Activated T-helper 1 cell treated with anti-CD3 and anti-CD28 coated beads, Interleukin-12 subunit alpha, Interleukin-12 subunit beta, Interleukin-2, Interleukin-4 antibody, amounts not matched to agents 30 ng/mL and 10 ng/mL and 1 ng/mL, durations not matched to agents 14 hours and 24 hours and 36 hours (primary cell): ENCODE measurements at places on chromosomes 4 and X. TPM values are rescaled to one million over a fixed set of nuclear protein-coding genes. Genes with fewer than 3 reads are reported as not detected.

XAGE1A gene
- not detected in 2 replicates for total RNA-seq

- no peaks in the 10 kb centered on the region for H3K36me3 ChIP-seq
- DNase-seq: no peak
- H3K27ac ChIP-seq: no peak overlapping the region
- H3K4me1 ChIP-seq: no peaks in the 10 kb centered on the region
Measured at GRCh38 chr4:138561906-138562305, 319.8 kb upstream of the SLC7A11 start.

DNA sequence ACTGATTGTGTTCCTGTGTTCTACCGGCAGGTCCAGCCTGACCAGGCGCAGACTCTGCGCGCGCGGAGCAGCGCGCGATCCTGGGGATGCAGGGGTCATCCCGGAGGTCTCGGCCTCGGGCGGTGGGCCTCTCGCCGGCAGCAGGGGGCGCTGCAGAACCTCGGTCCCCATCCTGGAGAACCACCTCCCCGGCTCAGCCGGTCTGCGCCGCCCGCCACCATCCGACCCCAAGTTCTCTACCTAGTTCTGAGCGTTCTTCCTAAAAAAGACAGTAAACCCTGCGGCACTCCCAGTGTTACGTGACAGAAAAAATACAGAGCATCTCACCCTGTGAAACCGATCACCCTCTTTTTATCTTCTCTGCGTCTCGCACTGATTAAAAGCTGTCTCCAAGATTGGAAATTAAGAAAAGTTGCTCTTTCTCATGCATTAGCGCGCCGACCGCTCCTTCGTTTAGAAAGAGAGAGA is 1.6 kb downstream of the TRPC3 start:
- no peaks in the 10 kb centered on the region for H3K36me3 ChIP-seq
- peak overlapping the region; percentile 46 for H3K27ac ChIP-seq
- H3K27me3 ChIP-seq: peaks cover 50% of the 10 kb centered on the region
- DNase-seq: peak; percentile 74
- H3K4me3 ChIP-seq: peak overlapping the region; percentile 89

DNA sequence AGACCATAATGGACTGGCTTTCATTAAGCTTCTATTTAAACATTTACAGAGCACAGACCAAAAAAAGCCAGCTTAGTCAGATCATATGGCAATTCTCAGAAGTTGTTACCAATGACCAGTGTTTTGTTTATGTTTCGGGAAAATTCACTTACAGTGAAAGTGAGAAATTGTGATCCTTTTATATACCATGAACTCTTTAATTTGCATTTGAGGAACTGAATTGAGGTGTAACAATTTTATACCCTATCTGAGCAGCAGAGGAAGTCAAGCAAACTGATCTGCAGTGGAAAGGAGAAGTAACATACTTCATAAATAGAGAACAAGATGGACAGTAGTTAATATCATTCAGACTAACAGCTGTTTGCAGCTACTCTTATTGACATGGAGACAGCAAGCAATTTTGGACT is 97.1 kb downstream of the TMA16 start:
- H3K27ac ChIP-seq: no peak overlapping the region
- H3K36me3 ChIP-seq: no peaks in the 10 kb centered on the region
- H3K27me3 ChIP-seq: no peaks in the 10 kb centered on the region
- H3K4me1 ChIP-seq: no peaks in the 10 kb centered on the region
- no peak overlapping the region for H3K4me3 ChIP-seq

- no peak overlapping the region for H3K4me3 ChIP-seq
- peak overlapping the region; percentile 28 for H3K27ac ChIP-seq
- DNase-seq: peak; percentile 15
- peaks cover 46% of the 10 kb centered on the region for H3K4me1 ChIP-seq
- H3K36me3 ChIP-seq: peaks cover 7% of the 10 kb centered on the region
Measured at GRCh38 chr4:17335371-17335770, 176.5 kb downstream of the QDPR start.

DNA sequence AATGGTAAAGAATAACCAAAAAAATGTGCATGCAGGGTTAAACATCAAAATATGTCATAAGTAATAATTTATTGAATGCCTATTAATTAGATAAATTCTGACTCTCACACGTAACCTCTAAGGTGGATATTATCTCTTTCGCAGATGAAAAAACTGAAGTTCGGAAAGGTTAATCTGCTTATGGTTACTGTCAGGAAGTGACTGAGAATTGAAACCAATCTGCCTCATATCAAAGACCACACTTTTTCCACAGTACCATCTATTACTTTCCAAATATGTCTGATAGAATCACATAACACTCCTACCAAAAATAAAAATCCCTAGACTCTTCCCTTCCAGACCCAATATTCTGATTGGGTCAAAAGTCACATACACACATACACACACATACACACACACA is 6.2 kb downstream of the CHIC2 start:
- H3K36me3 ChIP-seq: peaks cover 29% of the 10 kb centered on the region
- peak overlapping the region; percentile 49 for H3K4me3 ChIP-seq
- no peak for DNase-seq
- no peaks in the 10 kb centered on the region for H3K27me3 ChIP-seq

NCAPG gene
- total RNA-seq: 43.7 and 46.3 TPM in 2 replicates

DNA sequence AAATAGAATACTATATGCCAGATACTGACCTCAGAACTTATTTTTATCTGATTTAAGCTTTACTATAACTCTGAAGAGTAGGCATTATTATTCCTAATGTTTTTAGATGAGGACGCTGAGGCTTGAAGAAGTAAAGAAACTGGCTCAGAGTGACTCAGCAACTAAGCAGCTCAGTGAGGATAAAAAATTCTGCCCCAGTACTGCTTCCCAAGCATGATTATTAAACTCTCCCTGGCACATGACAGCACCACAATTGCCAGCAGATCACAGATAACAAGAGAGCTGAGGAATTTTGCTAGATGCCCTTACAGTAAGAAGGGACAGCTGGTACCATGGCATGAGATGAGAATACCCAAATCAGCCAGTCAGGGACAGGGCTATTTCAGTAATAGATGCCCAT is 219.4 kb downstream of the NKX6-1 start:
- no peak overlapping the region for H3K4me3 ChIP-seq
- no peak overlapping the region for H3K27ac ChIP-seq
- H3K27me3 ChIP-seq: no peaks in the 10 kb centered on the region
- H3K4me1 ChIP-seq: no peaks in the 10 kb centered on the region
- no peaks in the 10 kb centered on the region for H3K36me3 ChIP-seq
- DNase-seq: no peak

GLRA2 gene
- total RNA-seq: not detected in 2 replicates

DIPK2B gene
- not detected in 2 replicates for total RNA-seq

SYAP1 gene
- 19.5 and 19.7 TPM in 2 replicates for total RNA-seq

GNRHR gene
- not detected in 2 replicates for total RNA-seq

- no peak overlapping the region for H3K4me3 ChIP-seq
- no peaks in the 10 kb centered on the region for H3K4me1 ChIP-seq
- DNase-seq: no peak
- H3K36me3 ChIP-seq: no peaks in the 10 kb centered on the region
Measured at GRCh38 chr4:48197643-48198237, 63.7 kb upstream of the TXK start.

GRCh38 chr4:133637161-133637560 is 488.1 kb downstream of the PCDH10 start:
- DNase-seq: no peak
- H3K27ac ChIP-seq: no peak overlapping the region
- no peaks in the 10 kb centered on the region for H3K4me1 ChIP-seq
- H3K36me3 ChIP-seq: no peaks in the 10 kb centered on the region

FGFR3 gene
- 0.29 and 0.39 TPM in 2 replicates for total RNA-seq

DNA sequence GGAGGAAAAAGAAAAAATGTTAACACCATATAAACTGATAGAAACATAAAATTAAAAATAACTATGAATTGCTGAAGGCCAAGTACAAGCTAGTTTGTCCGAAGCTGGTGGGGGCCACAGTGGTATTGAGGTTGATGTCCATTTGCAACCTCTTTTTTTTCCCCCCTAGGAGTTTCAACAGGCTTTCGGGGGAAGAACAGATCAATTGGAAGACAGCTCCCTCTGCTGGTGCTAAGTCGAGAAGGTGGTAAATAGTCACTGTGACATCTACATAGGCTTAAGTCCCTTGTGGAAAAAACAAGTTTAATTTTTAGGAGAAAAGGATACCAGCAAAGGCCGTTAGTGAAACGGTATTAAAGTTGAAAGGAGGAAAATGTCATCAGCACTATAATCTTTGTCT is 115.7 kb upstream of the ZXDA start:
- no peak for DNase-seq
- no peaks in the 10 kb centered on the region for H3K4me1 ChIP-seq
- H3K27me3 ChIP-seq: no peaks in the 10 kb centered on the region
- H3K36me3 ChIP-seq: no peaks in the 10 kb centered on the region
- no peak overlapping the region for H3K4me3 ChIP-seq
- no peak overlapping the region for H3K27ac ChIP-seq

DNA sequence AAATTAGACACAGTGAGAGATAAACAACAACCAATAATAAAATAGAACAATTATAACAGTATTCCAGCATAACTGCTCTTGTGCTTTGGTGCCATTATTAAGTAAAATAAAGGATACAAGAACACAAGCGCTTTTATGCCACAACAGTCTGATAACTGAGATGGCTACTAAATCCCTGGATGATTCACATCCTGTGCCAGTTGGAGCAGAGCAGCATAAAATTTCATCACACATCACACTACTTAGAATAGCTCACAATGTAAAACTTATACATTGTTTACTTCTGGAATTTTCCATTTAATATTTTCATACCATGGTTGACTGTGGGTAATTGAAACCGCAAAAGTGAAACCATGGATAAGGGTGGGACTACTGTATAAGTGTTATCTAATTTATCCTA is 399.9 kb upstream of the CNKSR2 start:
- H3K36me3 ChIP-seq: no peaks in the 10 kb centered on the region
- H3K4me1 ChIP-seq: no peaks in the 10 kb centered on the region
- no peak overlapping the region for H3K27ac ChIP-seq
- no peaks in the 10 kb centered on the region for H3K27me3 ChIP-seq
- no peak for DNase-seq
- no peak overlapping the region for H3K4me3 ChIP-seq

SPANXD gene
- total RNA-seq: not detected in 2 replicates

- no peak for DNase-seq
- H3K27me3 ChIP-seq: no peaks in the 10 kb centered on the region
Measured at GRCh38 chr4:1808851-1809753, 16.0 kb downstream of the FGFR3 start.

GRCh38 chrX:24796204-24796603 is 102.5 kb downstream of the POLA1 start:
- peaks cover 13% of the 10 kb centered on the region for H3K36me3 ChIP-seq
- no peaks in the 10 kb centered on the region for H3K27me3 ChIP-seq
- no peaks in the 10 kb centered on the region for H3K4me1 ChIP-seq
- no peak for DNase-seq

DNA sequence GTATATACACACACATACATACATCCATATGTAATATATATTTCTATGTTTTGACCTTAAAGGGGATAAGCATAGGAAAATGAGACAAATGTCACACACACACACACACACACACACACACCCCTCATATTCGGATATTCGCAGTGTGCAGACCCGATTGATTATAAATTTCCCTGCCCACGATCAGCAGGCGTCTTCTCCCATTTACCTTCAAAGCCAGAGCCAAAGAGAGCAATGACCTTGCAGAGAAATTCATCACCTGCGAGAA is 488 bp downstream of the GPRIN3 start:
- H3K36me3 ChIP-seq: peaks cover 30% of the 10 kb centered on the region
- DNase-seq: no peak
- H3K27me3 ChIP-seq: no peaks in the 10 kb centered on the region
- H3K27ac ChIP-seq: peak overlapping the region; percentile 97
- peaks cover 72% of the 10 kb centered on the region for H3K4me1 ChIP-seq
- peak overlapping the region; percentile 95 for H3K4me3 ChIP-seq

DNA sequence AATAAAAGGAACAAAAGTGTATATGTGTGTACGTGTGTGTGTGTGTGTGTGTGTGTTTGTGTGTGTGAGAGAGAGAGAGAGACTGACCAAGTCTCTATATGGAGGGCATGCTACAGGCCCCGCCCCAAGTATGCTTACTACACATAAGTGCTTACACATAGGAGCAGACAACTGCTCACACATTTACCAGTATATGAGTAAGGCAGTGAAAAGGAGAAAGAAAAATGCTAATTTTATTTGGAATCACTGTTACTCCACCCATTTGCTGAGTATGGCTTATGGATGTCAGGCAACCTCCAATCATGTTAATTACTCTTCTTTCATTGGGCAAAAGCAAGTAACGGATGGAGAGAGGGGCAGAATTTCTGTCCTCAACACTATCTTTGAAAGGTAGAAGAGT is 107.6 kb upstream of the STK26 start:
- no peak overlapping the region for H3K27ac ChIP-seq
- peaks cover 2% of the 10 kb centered on the region for H3K27me3 ChIP-seq
- H3K4me3 ChIP-seq: no peak overlapping the region
- no peaks in the 10 kb centered on the region for H3K4me1 ChIP-seq

- peaks cover 6% of the 10 kb centered on the region for H3K27me3 ChIP-seq
- H3K4me3 ChIP-seq: no peak overlapping the region
- no peaks in the 10 kb centered on the region for H3K36me3 ChIP-seq
- H3K27ac ChIP-seq: no peak overlapping the region
- H3K4me1 ChIP-seq: no peaks in the 10 kb centered on the region
- DNase-seq: no peak
Measured at GRCh38 chr4:119597377-119597776, 31.2 kb downstream of the PDE5A start.

DNA sequence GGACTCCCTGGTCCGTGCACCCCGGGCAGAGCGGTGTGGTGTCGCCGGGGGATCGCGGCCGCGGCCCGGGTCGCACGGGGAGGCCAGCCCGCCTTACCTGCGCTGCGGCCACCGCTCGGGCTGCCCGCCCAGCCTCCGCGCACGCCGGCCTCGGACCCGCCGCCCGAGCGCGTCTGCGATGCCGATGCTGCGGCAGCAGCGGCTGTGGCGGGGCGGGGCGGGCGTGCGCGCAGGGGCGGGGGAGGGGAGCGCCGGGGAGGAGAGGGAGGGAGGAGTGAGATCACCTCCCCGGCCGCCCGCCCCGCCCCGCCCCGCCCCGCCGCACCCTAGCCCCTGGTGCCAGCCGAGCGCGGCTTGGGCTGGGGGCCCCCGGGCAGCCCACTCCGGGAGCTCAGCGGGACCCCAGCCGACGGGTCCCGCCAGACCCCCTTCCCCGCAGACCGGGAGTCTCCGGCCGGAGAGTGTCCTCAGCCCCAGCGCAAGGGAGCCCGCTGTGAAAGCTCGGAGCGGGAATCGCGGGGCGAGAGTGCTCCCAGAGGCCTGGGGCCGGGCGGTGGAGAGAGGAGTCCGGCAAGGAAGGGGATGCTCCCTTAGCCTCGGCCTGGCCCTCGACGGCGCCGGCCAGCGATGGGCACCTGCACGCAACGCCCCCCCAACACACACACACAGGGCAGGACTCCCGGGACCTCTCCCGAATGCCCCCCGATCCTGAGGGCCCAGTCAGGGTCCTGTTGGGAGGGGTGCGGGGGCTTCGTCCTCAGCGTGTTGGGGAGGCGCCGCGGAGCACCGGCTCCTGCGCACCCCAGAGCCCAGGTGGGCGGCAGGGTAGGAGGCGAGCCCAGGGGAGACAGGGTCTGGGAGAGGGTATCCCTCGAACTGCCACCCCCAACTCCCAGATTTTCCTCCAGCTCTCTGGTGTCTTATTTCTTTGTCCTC is at the start of gene L1CAM:
L1CAM (minus strand) TSS at position 206 of the 936 bp plus-strand sequence. CDS start 10,337 bp downstream, outside the sequence.
- H3K27me3 ChIP-seq: peaks cover 20% of the 10 kb centered on the region
- H3K4me1 ChIP-seq: peaks cover 4% of the 10 kb centered on the region
- H3K4me3 ChIP-seq: peak within 1 kb of the TSS; percentile 61
- H3K27ac ChIP-seq: no peak within 1 kb of the TSS
- DNase-seq: no peak
- H3K36me3 ChIP-seq: no peaks in the 10 kb centered on the region
